ENCODE measurements at places on chromosomes 3 and 15.

- DNase-seq, result no peak
Measured at GRCh38 chr15:57752436-57752835, 45.9 kb downstream of the POLR2M start.

- DNase-seq, result no peak
Measured at GRCh38 chr3:174355505-174355904, 503.6 kb upstream of the NAALADL2 start.

DNA sequence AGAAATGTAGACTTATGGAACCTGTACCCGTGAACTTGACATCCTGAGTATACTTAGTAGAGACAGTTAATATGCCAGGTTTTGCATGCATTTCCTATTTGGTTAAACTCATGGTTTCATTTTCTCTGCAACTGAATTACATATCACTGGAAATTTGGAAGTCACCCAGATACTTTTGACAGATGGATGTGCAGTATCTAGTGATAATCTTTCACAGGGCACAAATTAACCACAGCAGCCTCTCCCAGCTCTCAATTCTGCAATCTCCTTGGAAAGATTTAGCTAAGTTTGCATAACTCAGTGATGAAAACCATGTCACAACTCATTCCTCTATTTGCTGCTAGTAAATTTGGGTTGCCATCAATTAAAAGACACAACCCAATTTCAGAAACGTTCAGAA lies 162.3 kb upstream of the TPM1 start:
- DNase-seq, result no peak

GRCh38 chr3:133930341-133930933 lies 34.8 kb upstream of the RAB6B start:
- DNase-seq, result no peak

DNA sequence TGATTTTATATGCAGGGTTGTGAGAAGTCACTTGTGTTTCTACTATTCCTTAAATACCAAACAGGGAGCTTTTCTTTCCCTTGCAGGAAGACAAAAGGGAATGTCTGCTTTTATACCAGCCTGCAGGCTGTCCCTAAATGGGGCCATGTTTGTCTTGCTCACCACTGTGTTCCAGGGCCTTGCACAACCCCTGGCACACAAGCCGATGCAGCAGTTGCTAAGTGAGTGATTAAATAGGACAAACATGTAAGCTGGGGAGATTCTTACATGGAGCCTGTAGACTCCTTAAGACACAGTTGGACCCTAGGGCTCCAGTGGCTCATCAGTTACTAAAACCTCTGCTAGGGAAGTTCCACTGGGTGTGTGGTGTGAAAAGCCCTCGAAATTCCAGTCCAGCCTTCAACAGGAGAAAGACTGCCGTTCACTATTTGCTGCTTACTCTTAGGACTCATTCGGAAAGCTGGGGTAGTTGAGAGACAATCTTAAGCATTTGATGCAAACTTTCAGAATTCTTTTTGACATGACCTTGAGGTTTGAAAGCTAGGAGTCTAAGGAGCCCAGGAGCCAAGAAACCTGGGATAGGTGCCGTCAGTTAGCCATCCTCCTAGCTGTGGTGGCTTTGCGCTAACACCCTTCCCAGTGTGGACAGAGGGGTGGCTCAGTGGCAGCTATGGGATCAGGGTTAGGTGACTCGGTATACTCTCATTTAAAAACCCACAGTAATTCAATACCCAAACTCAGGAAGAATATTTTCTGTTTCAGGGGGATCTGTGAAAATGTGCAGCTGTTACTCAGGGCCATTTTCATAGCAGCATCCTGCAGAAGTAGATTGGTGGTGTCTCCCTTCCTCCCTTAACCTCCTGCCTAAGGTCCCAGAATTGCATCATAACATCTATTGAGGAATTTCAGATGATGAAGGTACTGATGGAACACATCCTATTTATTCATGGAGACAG lies 39.1 kb downstream of the SYNM start:
- DNase-seq, result no peak

- DNase-seq, result no peak
Measured at GRCh38 chr3:29515451-29515850, 234.6 kb downstream of the RBMS3 start.

Measured in activated CD8-positive, alpha-beta memory T cell treated with anti-CD3 and anti-CD28 coated beads, Interleukin-2, amount 50 U/mL, for 4 hours (primary cell).